ENCODE measurements at places on chromosomes 12 and 14. TPM values are rescaled to one million over a fixed set of nuclear protein-coding genes. Genes with fewer than 3 reads are reported as not detected.

PLBD2 gene
- 20.6 TPM for polyA plus RNA-seq

PRKCH gene
- 21.2 TPM for polyA plus RNA-seq

GLS2 gene
- 2.7 TPM for polyA plus RNA-seq

MSRB3 gene
- polyA plus RNA-seq, result 21.8 TPM

LTB4R gene
- 6.7 TPM for polyA plus RNA-seq

GLIPR1L1 gene
- 0.43 TPM for polyA plus RNA-seq

SCYL2 gene
- polyA plus RNA-seq, result 67.8 TPM

CD27 gene
- 1.2 TPM for polyA plus RNA-seq

GRCh38 chr12:28936711-28937110, 212.4 kb upstream of the FAR2 start:
- no peak for DNase-seq

DNA sequence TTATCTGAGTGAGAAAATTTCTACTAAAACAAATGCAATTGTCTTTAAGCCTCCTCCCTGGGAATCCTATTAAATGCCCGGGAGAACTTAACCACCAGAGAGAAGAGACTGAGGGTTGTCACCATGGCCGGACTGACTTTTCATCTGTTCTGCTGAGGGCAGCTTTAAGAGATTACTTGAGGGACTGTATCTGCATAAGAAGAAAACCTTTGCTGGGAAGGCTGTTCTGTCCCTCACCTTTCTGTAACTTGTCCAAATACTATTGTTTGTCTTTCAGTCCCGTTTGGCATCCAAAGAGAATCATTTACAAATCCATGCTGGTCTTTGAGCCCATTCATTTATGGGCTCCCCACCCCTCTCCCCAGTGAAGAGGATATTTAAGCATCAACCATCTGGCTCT, 306.3 kb upstream of the FLRT2 start:
- DNase-seq, result no peak

DNA sequence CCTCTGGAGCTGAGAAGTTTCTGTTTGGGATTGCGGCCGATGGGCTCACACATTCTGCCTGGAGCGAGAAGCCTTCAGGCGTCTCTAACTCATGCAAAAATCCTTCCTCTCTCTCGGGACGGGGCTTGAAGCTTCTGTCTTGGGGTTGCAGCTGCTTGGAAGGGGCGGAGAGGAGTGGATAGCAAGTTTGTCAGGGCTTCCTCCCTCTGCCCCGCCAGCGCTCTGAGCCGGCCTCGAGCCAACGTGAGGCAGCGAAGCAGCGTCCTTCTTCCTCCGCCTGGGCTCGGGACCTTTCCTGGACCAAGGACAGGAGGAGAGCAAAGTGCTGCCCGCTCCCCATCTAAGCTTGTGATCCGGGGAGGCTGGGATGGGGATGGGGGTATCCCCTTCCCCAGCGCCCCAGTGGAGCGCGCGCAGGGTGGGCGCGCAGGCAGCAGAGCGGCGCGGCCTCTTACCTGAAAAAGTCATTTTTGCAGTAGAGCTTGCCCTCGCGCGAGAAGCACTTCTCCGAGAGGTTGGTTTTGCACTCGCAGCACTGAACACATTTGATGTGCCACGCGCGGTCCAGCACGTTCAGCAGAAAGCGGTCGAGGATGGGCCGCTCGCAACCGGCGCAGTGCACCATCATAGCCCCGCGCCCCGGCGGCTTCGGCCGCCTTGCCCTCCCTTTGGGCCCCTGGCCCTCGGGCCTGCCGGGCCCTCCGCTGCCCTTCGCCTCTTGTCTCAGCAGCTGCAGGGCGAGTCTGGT, 626 bp downstream of the LHX5 start:
- DNase-seq, result no peak

- no peak for DNase-seq
Measured at GRCh38 chr12:77855548-77855947, 24.9 kb downstream of the NAV3 start.

DNA sequence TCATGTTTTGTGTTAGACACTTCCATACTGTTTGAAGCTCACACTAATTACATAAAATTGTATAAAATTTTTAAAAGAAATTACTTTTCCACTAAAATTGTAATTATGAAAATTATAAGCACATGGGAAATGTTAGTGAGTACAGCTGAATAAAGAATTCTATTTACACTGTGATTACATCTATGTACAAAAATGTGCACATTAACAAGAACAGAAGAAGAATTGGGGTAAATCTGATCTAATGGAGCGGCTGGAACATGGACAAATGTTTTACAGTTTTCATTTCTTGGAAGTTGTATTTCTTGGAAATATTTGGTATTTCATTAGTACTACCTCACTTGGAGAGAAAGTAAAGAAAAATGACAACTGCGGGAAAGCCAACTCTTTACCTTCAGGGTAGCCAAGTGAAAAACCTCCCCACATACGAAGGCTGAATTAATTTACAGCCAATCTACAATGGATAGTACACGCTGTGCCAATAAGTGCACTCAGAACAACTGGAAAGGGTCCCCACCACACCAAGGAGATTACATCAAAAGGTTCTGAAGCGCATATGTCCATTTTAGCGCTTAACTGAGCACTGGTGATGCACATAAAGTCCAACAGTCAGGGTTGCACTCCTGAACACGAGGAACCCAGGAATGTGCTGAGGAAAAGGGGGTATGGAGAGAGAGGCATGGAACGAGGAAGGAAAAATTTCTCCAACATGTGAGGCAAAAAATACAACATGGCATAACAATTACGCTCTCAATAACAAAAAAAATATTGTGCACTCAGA, 17.5 kb downstream of the MED13L start:
- DNase-seq, result no peak

GRCh38 chr14:102421411-102422057, 58.8 kb downstream of the TECPR2 start:
- DNase-seq, result no peak

GRCh38 chr14:33370426-33370825, 431.7 kb downstream of the NPAS3 start:
- DNase-seq, result no peak

All from left kidney (tissue), 8 donors.